ENCODE measurements at places on chromosomes 1 and 21.

DNA sequence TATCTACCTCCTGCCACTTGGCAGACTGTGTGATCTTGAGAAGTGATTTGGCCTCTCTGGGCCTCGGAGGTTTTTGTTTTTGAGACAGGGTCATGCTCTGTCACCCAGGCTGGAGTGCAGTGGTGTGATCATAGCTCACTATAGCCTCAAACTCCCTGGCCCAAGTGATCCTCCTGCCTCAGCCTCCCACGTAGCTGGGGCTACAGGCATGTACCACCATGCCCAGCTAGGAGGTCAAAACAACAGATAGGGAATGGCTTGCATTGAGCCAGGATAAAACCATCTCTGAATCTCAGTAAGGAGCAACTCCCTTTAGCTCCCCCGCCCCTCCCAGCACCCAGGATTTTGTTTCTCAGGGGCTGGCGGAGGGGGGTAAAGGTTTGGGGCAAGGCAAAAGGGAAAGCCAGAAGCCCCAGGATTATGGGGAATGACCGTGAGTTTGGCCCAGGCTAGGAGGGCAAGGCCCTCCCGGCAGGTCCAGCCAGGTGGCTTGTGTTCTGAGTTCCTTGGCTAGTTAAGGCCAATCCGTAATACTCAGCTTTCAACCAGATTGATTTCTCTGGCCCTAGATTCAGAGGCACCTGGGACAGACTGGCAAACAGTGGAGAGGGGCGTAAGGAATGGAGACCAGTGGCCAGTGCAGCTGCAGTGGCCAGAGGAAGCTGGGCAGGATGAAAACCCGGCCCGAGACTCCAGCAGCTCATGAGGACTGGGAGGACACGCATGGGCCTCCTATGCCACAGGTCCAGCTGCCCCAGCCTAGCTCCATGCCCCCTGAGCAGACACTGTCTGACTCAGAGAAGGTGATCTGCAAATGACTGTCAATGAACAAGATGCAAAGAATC, 130.1 kb downstream of the DMRTB1 start:
- DNase-seq = no peak

- no peak for DNase-seq
Measured at GRCh38 chr1:53359934-53360276, 32.0 kb upstream of the LRP8 start.

- DNase-seq = no peak
Measured at GRCh38 chr1:94831641-94832040, 11.5 kb downstream of the SLC44A3 start.

DNA sequence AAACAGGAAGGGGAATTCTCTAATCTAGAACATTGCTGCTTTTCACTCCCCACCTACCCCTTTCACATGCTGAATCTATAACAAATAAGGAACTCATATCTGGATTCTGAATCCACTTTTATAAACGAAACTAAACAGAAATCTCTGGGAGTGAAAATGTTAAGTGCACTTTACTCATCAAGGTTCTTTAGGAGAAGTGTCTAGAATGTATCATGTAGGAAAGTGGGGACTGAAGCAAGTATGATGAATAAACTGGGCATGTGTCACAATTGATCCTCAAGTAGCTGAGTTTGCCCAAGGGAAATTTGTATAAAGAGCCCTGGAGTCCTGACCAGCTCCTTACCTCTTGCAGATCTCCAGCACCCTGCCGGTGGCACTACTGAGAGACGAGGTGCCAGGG, 19.8 kb downstream of the AVPR1B start:
- no peak for DNase-seq

DNA sequence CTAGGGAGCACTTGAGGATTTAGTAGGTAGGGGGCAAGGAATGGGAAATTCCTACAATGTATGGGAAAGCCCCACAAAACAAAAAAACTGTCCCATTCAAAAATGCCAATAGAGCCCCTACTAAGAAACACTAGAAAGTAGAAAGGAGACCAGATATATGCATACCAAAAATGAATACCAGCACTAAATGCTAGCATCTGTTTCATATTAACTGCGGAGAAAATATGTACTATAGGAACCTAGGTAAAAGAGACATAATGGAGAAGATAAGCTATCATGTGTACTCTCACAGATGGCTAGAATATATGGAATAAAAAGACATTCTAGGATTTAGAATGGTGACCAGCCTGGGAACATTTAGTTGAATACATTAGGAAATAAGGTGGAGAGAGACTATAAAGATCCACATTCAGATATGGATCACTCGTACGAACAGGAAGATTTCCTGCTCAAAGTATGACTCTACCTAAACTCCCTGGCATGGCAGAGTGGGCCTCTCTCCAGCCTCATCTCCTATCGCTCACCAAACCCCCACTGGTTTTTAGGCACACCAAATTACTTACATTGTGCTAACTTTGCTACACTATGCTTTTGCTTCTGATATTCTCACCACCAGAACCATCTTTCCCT, 18.3 kb downstream of the ZNHIT6 start:
- DNase-seq = no peak

- no peak for DNase-seq
Measured at GRCh38 chr1:204278958-204279357, 65.2 kb upstream of the GOLT1A start.

Data from right hindlimb (tissue), 1 donor.